NCI-H774 (cell line): ENCODE measurements at places on chromosomes 1 and 21.

DNA sequence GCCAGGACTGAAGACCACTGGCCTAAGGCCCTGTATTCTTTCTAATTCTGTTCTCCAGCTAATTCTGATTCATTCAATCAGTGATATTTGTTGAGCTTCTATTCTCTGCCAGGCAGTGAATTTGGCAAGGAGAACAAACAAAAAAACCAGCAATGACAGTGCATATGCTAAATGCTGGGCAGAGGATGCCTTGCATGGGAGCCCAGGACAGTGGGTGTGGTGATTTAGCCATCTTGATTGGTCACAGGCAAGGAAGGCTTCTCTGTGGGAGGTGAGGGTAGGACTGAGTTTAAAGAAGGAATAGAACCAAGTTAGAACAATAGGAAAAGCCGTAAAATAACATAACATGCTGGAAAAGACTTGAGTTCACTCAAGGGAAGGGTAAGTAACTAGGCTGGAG is 9.2 kb upstream of the CPT2 start:
- DNase-seq = no peak

- DNase-seq = no peak
These were observed 10.3 kb downstream of the ZNF687 start for GRCh38 chr1:151292207-151293030.

DNA sequence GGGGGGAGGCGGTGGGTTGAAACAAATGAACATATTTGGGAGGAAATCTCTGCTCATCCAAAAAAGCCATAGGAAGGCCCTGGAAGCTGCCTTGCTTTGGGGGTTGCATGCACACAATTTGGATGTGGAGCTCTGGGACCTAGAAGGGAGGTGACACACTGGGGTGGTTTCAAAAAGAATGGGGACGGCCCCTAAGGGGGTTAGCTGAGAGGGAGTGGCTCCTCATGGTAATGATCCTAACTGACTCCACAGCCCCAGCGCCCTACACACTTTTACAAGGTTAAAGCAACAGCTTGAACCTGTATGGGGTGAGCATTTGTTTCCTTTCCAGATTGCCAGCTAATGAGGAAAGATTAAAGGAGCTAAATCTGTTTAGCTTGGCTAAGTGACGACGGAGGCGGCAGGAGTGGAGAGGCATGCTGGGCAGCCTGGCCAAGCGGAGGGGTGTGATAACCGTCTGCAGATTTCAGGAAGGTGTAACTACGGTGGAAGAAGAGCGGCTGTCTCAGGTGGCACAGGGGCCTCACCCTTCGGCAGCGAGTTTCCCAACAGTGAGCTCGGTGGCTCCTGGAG is 107.3 kb downstream of the RNF220 start:
- no peak for DNase-seq

DNA sequence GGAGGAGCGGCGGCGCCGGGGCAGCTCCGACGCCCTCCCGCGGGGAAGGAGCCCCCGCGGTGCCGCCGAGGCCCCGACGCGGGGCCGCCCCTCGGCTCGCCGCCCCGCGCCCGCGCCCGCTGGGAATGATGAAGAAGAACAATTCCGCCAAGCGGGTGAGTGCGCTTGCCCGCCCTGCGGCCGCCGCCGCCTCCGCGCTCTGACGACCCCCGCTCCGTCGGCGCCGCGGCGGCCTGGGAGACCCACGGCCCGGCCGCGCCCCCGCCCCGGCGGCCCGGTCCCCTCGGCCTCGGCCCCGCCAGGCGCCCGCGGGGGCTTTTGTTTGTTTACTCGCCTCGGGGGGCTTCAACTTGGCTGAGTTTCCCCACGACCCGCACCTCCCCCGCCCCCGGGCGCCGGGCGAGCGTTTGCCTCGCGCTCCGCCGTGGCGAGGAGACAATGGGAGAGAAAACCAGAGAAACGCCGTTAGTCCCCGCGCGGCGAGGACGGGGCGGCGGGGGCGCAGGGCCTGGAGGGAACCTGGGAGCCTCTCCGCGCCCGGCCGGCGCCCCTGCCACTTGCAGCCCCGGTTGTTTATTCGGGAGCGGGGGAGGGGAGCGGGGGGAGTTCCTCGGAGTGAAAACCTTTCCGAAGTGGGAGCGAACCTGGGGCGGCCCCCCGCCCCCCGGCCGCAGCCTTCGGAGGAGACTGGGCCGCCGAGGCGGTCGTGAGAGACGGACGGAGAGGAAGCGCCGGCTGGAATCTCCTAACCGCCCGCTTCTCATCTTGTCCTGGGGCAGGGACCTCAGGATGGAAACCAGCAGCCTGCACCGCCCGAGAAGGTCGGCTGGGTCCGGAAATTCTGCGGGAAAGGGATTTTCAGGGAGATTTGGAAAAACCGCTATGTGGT is 661 bp downstream of the PLEKHO1 start:
- no peak for DNase-seq

DNA sequence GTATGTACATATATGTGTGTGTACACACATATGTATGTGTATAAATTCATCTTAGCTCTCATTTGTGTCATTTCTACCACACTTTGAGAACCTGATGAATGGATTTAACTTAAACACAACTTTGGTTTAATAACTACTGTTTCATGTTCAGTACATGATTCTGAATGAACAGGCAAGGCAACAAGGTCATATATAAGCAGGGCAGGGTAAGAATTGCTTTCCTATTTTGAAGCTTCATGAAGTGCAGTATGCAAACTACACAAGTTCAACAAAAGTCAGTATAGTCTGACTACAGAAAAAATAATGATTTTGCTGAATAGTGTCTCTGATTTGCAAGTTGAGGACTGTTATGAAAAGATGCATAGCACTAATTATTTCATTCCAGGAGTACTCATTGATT is 127.6 kb downstream of the KCNK2 start:
- no peak for DNase-seq

DNA sequence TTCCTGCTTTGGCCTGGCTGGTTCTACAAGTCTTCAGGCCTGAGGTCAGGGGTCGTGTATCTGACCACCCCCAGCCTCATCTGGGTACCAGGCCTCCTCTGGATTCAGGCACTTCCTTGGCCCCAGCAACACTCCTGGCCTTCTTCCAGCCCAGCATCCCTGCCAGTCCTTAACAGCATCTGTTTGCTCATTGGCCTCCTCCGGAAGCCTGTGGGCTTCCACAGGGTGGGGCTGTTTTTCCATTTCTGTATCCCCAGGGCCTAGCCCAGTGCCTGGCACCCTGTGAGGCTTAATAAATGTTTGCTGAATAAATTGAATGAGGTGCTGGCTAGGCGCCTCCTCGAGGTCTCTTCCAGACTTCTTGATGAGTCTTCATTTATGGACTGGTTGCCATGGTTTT is 21.5 kb upstream of the GPR37L1 start:
- no peak for DNase-seq

- DNase-seq = no peak
These were observed 262.2 kb downstream of the AJAP1 start for GRCh38 chr1:4916610-4917009.

GRCh38 chr1:37762516-37762915 is 2.4 kb downstream of the EPHA10 start:
- no peak for DNase-seq

DNA sequence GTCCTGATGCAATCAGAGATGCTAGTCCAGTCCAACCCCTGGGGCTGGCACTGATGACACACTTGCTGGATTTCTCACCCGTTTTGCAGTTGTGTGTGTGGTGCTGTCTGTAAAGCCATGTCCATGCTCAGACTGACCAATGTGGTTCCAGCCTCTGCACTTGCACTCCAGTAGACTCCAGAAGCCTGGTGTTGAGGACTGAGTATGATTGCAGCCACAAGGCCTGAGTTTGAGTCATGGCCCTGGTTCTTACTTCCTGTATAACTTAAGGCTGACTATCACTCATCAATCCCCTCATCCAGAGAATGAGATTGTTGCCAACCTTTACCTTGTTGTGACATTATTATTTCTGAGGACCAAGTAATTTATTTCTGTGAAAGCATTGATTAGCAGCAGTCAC is 34.8 kb upstream of the IKBKE start:
- no peak for DNase-seq

DNA sequence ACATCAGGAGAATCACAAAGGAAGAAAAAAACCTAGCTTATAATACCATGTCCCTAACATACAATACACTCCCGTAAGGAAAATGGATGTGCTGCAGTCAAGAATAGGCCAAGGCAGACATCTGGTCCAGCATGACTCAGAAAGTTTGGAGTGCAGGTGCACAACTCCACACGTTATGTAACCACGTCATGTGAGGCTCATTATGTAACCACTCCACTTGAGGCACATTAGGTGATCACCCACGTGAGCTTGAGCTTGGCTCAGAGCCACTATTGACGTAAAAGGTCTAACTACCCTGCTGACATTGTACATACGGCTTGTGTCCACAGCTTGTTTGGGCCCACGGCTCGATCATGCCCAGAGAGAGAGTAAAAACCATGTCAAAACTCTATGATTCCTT is 99.8 kb upstream of the C1orf21 start:
- DNase-seq = no peak

DNA sequence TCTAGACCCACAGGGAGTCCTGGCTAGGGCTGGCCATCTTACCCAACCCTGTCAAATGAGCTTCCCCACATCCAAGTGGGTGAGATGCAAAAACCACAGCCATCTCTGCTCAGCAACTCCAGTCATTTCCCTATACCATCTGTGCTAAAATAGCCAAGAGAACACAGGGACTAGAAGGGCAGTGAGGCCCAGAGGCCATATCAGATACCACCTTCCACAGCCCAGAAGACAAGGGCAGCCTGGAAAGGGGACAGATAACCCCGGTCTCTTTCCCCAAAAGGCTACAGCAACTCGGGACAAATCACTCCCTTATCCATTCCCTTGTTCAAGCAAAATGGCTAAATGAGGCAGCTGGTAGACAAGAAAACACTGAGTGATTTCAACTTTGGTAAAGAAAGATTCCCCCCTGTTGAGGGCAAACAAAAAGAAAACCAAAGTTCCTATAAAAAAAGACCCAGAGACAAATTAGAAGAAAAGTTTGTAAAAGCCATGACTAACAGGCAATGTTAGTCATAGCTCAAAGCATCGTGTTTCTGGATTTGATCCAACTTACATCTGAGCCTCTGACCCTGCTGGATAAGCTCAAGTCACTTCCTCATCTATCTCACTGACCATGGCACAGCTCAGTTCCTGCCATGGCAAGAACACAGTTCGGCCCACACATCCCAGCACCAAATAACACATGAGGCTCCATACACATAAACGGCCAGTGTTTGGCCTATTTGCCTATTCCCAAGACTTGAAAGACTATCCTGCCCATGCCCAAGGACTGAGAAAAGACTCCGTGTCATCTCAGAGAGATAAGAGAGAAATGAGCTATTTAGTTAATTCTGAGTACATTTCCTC is 3.1 kb downstream of the LAMB3 start:
- no peak for DNase-seq

DNA sequence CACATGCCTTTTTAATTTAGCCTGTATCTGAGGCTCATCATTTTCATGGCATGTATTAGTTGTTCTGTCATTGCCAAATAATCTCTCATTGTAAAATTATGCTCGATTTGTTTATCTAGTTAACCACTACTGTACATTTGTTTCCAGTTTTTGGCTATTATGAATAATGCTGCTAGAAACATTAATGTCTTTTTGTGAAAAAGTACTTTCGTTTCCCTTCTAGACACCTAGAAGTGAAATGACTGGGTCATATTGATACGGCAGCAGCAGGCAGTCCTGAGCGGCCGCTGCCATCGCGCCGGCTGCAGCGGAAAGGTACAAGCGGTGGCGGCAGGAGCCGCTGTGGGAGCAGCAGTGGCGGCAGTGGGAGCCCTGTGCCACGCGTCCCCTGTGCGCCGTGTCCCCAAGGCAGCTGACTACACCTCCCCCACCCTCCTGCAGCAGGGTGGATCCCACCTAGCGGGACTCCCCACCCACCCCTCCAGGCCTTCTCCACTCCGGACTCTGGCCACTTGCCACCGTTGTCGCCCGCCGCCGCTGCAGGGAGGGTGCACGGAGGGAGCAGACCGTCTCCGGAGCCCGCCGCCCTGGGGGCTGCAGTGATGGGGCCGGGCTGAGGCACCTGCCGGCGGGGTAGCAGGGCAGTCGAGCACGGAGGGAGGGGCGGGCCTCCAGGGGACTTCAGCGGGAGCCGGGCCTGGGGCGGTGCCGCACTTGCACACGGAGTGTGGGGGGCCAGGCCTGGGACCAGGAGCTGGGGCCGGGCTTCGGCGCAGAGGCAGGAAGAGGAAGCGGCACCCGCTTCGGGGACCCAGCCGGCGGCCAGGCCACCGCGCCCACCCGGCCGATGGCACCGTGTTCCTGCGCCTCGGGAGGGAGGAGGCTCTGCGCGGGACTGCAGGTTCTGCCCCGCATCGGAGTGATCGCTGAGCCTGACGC is 66.8 kb upstream of the RGS7 start:
- peak; percentile 69 for DNase-seq

- DNase-seq = no peak
These were observed 474.7 kb upstream of the DAB1 start for GRCh38 chr1:57898531-57898930.

DNA sequence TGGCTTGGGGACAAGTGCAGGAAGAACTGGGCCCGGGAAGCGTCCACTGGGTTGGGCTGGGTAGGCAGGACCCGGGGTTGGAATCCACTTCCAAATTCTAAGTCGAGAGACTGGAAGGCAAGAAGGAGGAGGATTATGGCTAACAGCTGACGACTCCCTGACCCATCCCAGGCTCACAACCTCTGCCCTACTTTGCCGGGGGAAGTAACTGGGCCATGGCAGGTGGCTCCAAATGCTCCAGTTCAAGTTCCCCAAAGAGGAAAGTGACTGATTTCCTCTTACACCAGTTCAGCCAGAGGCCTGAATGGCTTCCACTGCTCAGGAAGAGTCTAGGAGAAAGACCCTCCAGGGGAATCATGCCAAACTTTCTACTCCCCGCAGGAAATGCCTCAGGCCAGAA is 11.4 kb downstream of the EMC1 start:
- DNase-seq = no peak

DNA sequence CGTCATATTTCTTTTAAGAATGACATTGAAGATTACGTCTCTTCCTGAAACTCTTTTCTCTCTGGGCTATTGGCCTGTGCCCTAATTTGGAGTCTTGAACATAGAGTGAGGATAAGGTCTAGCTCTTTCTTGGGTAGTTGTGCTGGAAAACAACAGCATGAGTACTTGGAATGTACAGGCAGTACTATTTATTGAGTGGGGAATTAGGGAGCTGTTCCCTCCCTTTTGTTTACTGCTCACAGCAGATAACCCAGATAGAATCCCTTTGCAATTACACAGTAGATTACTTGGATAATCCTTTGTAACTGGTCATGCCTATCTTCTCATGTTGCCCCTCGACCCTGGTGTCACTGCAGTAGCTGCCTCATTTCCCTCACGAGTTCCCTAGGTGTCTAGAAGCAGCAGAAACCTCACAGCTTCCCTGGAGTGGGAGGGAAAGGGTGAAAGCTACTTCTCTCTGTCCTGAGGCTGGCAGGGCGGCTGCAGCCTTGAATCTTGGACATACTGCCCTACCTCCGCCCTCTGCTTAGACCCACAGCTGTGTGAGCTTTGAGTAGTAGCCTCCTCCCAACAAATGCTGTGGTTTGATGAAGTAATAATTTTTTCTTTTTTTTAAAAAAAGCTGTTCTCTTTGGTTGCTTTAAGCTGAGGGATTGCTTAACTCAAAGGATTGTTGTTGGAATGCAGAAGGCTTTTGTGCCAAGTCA is 70.6 kb downstream of the FGGY start:
- DNase-seq = no peak
